Liver (tissue), 10 donors: ENCODE measurements at places on chromosomes 2 and 18. TPM values are rescaled to one million over a fixed set of nuclear protein-coding genes. Genes with fewer than 3 reads are reported as not detected.

GRCh38 chr2:4369826-4370419, 666.5 kb downstream of the DCDC2C start:
- DNase-seq = no peak

DNA sequence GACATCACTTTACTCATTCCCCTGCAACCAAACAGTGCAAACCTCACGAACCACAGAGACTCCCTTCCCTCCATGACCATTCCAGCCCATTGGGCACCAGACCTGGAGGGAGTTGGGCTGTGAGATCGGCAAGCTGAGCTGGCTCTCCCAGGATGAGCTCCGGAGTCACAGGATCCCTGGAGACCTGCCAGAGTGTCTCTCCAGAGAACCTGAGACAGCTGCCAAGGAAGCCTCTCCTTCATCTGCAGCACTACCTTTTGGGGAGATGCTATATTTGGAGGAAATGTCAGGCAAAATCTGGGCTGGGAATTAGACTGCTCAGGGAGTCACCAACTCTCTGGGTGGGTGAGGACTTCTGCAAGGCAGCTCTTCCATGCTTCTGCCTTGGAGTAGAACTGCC, 417.4 kb downstream of the TNS1 start:
- DNase-seq = no peak

- no peak for DNase-seq
These were observed 46.3 kb upstream of the TEX51 start for GRCh38 chr2:126852361-126852760.

- no peak for DNase-seq
These were observed 6.9 kb upstream of the DPYSL5 start for GRCh38 chr2:26840937-26841610.

DNA sequence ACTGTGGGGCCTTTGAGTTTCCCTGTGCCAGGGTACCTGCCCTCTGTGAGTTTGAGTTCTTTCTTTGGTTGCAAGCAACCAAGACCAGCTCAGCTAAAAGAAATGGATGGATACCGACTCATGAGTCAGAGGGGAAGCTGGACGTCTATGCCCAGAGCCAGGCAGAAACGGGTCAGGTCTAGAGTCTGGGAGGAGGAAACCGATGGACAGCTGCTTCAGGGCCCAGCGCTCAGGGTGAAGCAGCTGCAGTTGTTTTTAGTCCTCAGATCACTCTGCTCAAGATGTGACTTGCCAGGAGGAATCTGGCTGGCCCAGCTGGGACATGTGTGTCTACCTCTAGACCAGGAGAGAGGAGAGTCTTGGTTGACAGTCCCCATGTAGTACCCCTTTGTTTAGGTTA, 10.1 kb upstream of the TYMS start:
- no peak for DNase-seq

DNA sequence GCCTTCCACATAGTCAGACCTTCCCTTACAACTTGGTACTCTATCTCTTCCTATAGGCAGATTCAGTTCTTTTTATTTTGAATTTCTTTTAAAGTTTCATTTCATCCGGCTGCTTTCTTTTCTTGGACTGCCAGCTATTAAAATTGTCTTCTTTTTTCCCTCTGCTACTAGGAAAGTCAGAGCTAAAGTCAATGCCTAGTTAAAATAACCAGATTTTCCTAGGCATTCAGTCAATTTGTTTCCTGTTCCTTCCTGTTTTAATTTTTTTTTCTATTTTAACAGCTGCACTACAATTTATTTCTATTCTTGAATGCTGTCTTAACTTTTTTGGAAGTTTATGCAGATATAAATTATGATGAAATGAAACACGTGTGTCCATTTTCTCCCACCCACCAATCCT, 84.8 kb downstream of the EVA1A start:
- DNase-seq = no peak

DNA sequence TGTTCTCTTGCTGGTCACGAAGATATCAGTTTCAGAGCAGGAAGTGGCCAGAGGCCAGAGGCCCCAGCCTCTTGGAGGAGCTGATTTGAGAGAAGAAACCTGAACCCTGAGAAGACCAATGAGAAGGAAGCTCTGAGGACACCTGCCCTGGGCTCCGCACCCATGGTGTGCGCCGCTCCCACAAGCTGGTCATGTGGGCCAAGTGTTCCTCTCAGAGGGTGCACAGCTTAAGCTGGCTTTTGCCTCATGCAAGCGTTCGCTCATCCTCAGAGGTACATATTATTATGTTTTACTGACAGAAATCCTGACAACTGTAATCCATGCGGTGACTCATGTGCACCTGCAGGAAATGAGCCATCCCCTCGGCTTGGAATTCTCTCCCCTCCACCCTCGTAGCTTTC, 316.1 kb upstream of the MYT1L start:
- no peak for DNase-seq

- DNase-seq = no peak
These were observed 286.7 kb upstream of the CYRIA start for GRCh38 chr2:16952368-16952767.

- no peak for DNase-seq
These were observed 1109.7 kb downstream of the LRP1B start for GRCh38 chr2:141021109-141021508.

DNA sequence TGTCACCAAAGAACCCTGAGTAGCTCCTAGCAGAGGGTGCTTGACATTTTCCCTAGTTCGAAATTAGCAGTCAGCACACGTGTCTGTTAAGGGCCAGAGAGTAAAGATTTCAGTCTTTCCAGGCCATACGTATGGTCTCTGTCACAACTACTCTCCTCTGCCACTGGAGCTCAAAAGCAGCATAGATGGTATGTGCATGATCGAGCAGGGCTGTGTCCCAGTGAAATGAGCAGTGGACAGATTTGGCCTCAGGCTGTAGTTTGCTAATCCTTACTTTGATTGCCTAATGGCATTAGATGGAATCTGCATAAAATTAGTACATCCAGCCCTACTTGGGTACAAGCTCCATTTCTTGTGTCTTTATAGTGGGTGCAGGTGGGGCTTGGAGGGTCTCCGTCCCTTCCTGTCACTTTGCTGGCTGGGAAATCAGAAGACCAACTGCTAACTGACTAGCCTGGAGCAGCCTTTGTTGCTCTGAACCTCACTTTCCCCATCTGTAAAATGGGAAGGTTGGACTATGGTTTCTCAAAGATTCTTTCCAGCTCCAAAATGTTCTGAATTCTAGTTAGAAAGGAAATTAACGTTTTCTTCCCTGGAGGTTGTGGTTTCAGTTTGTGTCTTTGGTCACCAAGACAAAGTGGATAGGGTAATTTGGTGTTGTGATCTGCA, 108.5 kb downstream of the GLI2 start:
- DNase-seq = no peak

DNA sequence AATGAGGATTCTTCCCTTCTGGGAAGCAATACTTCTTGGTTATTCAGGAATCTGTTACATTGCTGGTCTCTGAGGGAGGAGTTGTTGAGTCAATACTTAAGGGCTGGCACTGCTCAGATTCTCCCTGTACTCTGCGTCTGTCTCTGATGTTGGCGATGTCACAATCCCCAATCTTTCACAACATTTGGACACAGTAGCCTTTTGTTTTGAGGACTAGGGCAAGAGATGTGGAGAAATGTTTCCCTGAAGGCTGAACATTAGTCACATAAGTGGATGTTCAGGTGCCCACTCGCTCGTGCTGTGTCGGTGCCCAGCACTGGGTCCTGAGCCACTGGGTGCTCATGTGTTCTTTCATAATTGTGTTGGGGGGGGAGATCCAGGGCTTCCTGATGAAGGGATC, 55.0 kb downstream of the MAPK4 start:
- no peak for DNase-seq

- no peak for DNase-seq
These were observed 36.0 kb downstream of the GCA start for GRCh38 chr2:162379719-162380580.

DNA sequence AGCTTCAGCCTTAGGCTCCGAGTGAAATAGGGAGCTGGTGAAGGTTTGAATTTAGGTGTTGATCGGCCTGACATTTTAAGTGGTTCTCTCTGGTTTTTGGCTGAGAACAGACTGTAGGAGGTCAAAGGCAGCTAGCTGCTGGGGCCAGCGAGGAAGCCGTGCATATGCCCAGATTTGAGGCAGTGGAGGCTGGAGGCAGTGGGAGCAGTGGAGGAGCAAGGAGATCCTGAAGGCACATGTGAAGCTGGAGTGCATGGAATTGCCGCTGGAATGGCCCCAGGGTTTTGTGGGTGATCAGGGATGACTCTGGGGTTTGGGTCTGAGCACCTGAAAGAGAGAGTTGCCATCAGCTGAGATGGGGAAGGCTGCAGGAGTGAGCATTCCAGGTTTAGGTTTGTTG, 25.1 kb downstream of the STEAP3 start:
- DNase-seq = no peak

- DNase-seq = no peak
These were observed 82.1 kb downstream of the RNF144A start for GRCh38 chr2:6999211-6999877.

DNA sequence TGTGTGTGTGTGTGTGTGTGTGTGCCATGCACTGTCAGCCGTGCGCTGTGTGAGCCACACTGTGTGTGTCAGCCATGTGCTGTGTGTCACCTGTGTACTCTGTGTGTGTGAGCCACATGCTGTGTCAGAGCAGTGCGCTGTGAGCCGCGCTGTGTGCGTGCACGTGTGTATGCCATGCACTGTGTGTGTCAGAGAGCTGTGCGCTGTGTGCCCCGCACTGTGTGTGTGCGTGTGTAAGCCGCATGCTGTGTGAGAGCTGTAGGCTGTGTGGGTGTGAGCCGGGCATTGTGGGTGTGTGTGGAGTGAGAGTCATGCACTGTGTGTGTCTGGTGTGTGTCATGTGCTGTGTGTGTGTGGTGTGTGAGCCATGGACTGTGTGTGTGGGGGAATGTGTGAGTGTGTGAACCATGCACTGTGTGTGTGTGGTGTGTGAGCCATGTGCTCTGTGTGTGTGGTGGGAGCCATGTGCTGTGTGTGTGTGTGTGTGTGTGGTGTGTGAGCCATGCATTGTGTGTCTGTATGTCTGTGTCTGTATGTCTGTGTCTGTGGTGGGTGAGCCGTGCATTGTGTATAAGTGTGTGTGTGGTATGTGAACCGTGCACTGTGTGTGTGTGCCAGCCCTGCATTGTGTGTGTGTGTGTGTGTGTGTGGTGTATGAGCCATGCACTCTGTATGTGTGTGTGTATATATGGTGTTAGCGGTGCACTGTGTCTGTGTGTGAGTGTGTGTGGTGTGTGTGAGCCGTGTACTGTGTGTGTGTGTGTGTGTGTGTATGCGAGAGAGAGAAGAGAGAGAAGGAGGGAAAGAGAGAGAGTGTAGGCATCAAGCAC, 106.4 kb upstream of the TPO start:
- no peak for DNase-seq

DNA sequence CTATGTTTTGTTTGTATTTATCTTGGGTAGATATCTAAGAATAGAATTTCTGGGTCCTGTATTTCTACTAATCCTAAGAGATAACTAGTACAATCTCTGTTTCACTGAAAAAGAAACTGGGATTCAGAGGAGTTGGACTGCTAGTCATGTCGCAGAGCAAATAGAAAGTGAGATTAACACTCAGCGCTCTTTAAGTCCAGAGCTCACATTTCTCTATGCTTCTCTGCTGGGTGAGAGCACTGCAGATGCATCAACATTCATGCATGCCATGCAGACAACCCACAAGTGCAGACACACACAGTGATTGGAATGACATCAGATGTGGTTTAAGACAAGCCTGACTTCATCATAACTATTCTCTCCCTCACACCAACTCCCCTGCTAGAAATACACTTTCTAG, 563.8 kb downstream of the TDRD15 start:
- no peak for DNase-seq

PDE11A gene
- 5.9 TPM for total RNA-seq

LYG1 gene
- 0.14 TPM for total RNA-seq

GKN1 gene
- not detected for total RNA-seq

GPR39 gene
- 2.2 TPM for total RNA-seq

ITPRID2 gene
- total RNA-seq = 65.3 TPM

FOXI3 gene
- total RNA-seq = not detected

TUBB8B gene
- not detected for total RNA-seq

KHK gene
- 152 TPM for total RNA-seq

PSMA8 gene
- total RNA-seq = 0.14 TPM

ANKRD62 gene
- total RNA-seq = not detected

PRSS56 gene
- total RNA-seq = not detected

TEKT4 gene
- total RNA-seq = not detected

ALLC gene
- 0.14 TPM for total RNA-seq

MARCHF4 gene
- total RNA-seq = not detected

GAREM2 gene
- 0.08 TPM for total RNA-seq

POTEE gene
- not detected for total RNA-seq

SERPINE2 gene
- 0.92 TPM for total RNA-seq
